Activated naive CD8-positive, alpha-beta T cell treated with anti-CD3 and anti-CD28 coated beads for 36 hours (primary cell): ENCODE measurements at places on chromosomes 1 and 21. TPM values are rescaled to one million over a fixed set of nuclear protein-coding genes. Genes with fewer than 3 reads are reported as not detected.
A peak's percentile ranks its signal among the peaks of the same experiment; 100 is the strongest.

DNA sequence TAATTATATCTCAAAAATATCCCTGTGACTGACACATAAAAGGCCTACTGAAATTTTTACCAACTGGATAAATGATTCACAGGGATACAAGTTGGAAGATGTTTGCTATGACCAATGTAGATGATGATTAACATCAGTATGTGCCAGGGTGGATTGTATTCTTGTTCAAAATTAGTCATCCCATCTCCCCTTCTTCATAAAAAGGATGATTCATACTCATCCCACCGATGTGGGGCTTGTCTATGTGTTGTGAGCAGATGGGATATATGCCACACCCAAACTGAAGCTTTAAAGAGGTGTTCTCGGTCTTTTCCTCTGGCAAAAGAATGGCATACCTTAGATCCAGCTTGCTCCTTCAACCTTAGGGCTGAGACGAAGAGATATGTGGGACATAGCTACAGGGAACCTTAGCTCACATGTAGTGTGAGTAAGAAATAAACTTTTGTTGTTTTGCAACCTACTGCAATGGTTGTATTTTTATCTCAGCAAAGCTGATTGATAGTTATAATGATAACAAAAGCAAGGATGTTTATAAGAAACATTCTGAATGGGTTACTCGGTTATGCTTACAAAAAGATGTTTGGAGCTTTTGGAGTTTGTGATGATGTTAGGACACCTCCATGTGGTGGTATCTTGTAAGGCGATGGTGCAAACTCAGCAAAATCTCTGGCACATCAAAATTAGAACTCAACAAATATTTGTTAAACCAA lies 29.4 kb downstream of the SPATA17 start:
- DNase-seq: no peak

GRCh38 chr1:176211396-176212165 lies 4.5 kb upstream of the COP1 start:
- no peak for DNase-seq

DNA sequence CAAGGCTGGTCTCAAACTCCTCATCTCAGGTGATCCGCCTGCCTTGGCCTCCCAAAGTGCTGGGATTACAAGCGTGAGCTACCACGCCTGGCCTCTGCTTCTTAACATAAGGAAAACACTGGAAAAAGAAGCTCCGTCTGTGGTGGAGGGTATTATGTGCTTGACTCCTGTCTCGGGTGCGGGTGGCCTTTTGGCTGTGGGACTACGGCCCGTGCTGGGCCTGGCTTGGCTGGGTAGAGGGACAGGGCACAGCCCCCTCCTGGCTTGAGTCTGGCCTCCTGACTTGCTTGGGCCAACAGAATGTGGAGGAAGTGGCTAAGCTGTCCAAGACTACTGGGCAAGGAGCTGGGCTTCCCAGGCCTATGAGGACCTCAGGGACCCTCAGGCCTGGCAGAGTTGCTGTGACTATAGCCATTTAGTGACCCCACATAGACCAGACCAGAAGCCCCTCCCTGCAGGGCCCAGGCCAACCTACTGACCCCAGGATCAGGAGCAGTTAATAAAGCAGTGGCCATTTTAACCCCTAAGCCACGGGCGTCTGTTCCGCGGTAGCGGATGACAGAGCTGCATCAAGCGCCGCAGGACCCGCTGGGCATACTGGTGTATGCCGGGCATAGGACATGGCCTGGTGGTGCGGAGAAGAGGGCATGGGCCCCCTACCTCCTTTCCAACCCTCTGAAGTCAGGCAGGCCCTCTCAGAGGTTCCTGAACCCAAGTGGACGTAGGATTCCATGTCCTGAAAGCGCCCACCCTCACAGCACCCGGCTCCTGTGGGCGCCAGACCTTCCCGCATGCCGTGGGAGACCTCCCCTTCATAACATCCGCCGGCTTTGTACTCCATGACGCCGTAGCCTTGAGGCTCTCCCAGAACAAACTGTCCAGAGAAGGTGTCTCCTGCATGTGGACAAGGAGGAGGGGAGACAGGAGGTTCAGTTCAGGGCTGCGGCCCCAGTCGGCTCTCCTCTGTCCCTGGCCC lies 4.4 kb downstream of the MORN1 start:
- DNase-seq: no peak

DNA sequence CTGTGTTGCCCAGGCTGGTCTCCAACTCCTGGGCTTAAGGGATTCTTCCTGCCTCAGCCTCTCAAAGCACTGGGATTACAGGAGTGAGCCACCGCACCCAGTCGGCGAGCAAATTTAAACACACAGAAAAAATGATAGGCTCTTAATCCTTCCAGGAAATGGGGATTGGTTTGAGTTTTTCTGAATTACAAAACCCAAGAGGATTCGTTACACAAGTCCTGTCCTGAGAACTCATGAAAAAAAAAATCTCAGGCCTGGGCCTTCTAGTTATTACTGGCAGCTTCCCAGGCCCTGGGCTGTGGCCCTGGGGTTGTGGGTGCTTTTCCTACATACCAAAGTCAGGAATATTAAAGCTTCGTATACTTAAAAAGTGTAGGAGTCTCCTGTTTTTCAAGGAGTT lies 6.3 kb upstream of the IFNGR2 start:
- no peak for DNase-seq

- peak; percentile 69 for DNase-seq
These were observed 23.3 kb downstream of the CNIH4 start for GRCh38 chr1:224380003-224380402.

DNA sequence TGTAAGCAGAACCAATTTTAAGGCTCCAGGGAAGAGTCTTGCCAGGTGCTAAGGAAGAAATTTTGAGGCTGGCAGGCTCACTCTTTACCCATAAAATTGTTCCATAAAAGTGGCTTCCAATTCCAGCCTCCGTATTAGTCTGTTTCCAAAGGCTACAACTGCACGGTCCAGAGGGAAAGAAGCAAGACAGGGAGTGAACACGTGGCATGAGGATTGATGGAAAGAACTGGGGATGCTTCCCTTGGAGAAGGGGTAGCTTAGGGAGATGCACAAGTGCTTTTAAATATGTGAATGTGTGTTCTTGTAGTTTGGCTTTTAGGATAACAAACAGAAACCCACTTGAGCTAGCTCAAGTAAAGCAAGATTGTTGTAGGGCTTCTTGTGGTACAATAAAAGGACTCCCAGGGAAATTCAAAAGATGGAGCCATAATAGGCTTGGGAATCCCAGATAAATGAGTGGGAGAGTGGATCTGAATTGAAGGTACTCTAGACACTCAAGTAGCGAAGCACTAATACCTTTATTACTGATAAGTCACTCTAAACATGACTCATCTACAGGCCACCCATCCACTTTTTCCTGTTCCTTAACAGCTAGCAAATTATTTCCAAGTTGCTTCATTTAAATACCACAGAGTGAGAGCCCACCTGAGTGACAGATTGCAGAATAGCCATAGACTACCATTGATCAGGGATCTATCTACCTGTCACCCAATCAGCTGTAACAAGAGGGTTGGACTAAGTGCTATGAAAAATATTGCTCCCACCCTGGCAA lies 34.8 kb upstream of the NPL start:
- DNase-seq: no peak

DNA sequence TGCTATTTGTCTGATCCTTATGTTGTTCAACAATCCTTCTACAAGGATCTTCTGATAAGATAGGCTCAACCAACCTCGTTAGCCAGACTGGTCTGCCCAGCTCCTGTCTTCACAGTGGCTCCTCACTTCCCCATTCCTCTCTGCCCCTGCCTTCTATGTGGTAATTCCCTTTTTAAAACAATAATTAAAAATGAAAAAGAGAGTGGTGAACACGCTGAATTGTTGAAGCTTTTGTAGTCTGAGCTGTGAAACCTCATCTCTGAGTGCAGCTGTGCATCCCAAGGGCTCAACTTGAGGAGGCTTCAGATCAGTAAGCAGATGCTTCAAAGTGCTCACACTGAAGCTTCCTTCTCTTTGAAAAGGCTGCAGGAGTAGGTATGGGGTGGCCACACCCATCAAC lies 70.7 kb upstream of the JUN start:
- no peak for DNase-seq

DNA sequence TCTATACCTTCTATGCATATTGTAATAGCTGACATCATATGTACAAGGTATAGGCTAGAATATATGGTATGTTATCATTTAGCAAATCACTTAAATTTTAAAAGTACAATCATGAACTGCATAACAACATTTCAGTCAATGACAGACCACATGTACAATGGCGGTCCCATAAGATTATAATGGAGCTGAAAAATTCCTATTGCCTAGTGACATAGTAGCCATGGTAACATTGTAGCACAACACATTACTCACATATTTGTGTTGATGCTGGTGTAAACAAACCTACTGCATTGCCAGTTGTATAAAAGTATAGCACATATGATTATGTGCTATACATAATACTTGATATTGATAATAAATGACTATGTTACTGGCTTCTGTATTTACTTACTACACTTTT lies 8.9 kb downstream of the RAB3B start:
- no peak for DNase-seq

- DNase-seq: no peak
These were observed 26.6 kb upstream of the CASZ1 start for GRCh38 chr1:10823000-10823401.

GRCh38 chr1:94627771-94628498 lies 86.4 kb upstream of the F3 start:
- DNase-seq: no peak

DNA sequence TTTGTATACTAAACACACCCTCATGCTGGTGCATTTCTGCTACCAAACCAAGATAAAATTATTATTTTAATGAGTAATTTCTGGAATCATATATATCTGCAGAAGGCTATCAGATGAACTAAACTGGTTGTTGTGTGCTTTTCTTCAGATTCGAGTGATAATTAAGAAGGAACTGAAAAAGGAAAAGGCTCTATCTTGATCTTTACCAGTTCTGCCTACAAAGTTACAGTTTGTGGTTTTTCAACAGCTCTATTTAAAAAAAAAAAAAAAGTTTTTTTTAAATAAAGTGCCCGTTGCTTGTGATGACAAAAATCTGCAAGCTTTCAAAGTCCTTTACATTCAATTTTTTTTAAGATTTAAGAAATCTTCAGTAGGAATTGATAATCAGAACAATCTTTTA lies 13.6 kb downstream of the DENND1B start:
- no peak for DNase-seq

DNA sequence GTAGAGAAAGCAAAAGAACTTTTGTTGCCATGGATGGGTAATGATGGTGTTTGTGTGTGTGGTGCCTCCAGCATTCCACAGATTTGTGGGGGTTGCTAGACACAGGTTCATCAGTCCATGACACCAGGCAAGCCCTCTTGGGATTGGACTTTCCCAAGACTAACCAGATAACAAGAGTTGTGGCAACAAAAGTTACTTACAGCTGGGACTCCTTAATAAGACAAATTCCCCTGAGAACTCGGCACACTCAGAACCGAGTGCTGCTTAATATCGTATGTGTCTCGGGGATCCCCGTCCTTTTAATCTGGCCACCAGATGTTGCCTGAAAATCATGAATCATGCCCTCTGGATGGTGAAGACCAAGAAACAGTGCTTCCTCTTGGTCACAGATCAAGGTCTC lies 193.3 kb downstream of the AJAP1 start:
- DNase-seq: no peak

PGBD5 gene
- not detected for total RNA-seq

SPRR2B gene
- total RNA-seq: not detected

FHL3 gene
- total RNA-seq: 27.7 TPM

USH2A gene
- total RNA-seq: not detected

SPRR2A gene
- total RNA-seq: not detected

YOD1 gene
- 10.8 TPM for total RNA-seq

GPR153 gene
- total RNA-seq: 0.56 TPM

RNU1-4 gene
- total RNA-seq: 874 TPM

C1orf167 gene
- total RNA-seq: not detected

CYP2J2 gene
- total RNA-seq: 3.2 TPM

SPRR2E gene
- total RNA-seq: not detected

LHX4 gene
- total RNA-seq: not detected
